Endodermal cell (in vitro differentiated cells): ENCODE measurements at places on chromosomes 2 and 18. TPM values are rescaled to one million over a fixed set of nuclear protein-coding genes. Genes with fewer than 3 reads are reported as not detected.
A peak's percentile ranks its signal among the peaks of the same experiment; 100 is the strongest.

- no peak for DNase-seq
Measured at GRCh38 chr2:225171350-225171749, 129.1 kb upstream of the DOCK10 start.

GRCh38 chr2:216171011-216171410 lies 61.9 kb downstream of the XRCC5 start:
- DNase-seq = no peak

- DNase-seq = no peak
Measured at GRCh38 chr2:179193759-179194394, 70.8 kb downstream of the SESTD1 start.

UGT1A3 gene
- total RNA-seq = not detected in 2 replicates

- no peak for DNase-seq
Measured at GRCh38 chr2:221802089-221802488, 230.0 kb upstream of the EPHA4 start.

DSEL gene
- 3.9 to 6.0 TPM (median 5.9 TPM) in 3 replicates for total RNA-seq

- DNase-seq = no peak
Measured at GRCh38 chr18:69969491-69969890, 21.8 kb upstream of the CD226 start.

GRCh38 chr2:105610576-105611332 lies 134.0 kb upstream of the NCK2 start:
- no peak for DNase-seq

GRCh38 chr18:55296778-55297177 lies 291.2 kb downstream of the TCF4 start:
- DNase-seq = no peak

DNA sequence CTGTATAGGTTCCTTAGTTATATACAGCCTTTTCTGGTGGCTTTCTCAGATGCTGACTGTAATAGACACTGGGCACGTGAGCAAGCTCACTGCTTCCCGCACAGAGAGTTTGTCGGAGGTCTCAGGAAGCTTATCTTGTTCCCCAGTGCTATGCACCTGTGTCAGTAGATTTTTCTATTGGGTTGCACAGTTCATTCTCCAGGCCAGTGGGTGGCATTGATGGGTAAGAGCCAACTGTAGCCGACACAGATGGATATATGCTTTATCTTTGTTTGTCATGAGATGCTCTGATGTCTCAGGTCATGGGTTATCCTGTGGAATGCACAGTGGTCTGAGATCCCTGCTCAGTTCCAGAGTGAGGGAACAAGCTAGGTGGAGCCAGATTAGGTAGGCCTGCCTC lies 293.0 kb downstream of the GRB14 start:
- no peak for DNase-seq

ABCG8 gene
- total RNA-seq = not detected in 2 replicates

GRCh38 chr18:24631243-24632025 lies 171.0 kb downstream of the HRH4 start:
- DNase-seq = peak; percentile 58

GRCh38 chr2:197259470-197259999 lies 51.0 kb downstream of the ANKRD44 start:
- no peak for DNase-seq

DNA sequence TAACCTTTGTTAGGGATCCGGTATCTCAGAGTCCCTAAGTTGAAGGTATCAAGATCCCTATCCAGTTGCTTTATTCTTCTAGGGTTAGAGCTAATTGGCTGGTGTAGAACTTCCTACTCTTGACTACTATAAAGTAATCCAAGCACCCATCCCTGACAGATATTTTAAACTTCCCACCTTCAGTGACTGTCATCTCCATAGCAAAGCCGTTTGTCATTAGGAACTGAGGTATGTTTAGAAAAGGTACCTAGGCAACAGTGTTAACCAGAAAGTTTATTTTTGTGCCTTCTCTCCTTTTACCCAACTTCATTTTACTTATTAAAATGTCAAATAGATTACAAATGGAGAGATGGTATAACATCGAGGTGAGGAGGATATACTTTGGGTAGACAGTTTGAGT lies 4.5 kb downstream of the FAM117B start:
- DNase-seq = no peak

GRCh38 chr2:157251932-157252331 lies 5.6 kb upstream of the GALNT5 start:
- no peak for DNase-seq

GRCh38 chr18:48934723-48935432 lies 15.9 kb downstream of the SMAD7 start:
- no peak for DNase-seq
